ENCODE measurements at places on chromosomes 5 and 9.

- no peak for DNase-seq
Measured at GRCh38 chr5:138029944-138030343, 2.9 kb downstream of the FAM13B start.

DNA sequence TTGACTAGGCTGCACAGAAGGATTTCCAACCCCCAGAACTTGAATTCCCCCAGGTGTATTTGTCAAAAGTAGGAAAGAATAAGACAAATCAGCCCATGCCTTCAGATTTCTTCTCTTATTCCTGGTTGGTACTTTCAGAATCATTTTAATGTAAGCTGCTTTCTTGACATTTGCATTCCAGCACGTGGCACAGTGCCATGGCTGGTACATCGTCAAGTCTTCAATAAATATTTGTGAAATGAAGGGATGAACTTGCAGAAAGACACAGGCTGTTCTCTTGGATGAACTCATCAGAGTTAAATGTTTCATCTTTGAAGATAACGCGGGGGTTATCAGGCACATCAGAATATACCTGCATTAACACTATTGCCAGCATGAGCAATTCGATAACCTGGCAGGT lies 14.5 kb downstream of the KCNIP1 start:
- DNase-seq = no peak

DNA sequence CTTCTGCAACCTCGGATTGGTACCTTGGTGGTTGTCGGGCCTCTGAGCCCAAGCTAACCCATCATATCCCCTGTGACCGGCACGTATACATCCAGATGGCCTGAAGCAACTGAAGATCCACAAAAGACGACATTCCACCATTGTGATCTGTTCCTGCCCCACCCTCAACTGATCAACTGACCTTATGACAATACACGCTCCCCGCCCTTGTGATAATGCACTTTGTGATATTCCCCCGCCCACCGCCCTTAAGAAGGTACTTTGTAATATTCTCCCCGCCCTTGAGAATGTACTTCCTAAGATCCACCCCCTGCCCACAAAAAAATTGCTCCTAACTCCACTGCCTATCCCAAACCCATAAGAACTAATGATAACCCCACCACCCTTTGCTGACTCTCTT lies 16.5 kb upstream of the TOR1B start:
- DNase-seq = no peak

- DNase-seq = no peak
Measured at GRCh38 chr9:35771943-35772342, 17.9 kb upstream of the MSMP start.

- no peak for DNase-seq
Measured at GRCh38 chr5:136200761-136201160, 7.8 kb upstream of the SMIM32 start.

DNA sequence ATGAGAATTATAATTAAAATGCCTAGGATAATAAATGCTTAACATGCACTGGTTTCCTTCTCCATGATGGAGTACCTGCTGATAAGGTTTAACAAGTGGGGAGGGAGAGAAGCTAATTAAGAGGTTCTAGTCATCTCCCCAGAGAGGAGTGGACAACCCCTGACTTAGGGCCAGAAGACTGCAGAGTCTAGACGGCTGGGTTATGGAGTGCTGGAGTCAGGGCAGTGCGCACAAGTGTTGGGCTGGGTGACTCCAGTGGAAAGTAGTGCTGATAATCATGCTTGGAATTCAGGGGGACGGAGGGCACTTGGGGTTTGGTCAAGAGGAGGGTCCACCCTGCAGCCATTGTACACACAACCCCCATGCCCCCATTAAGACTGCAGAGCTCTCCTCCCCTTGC lies 32.8 kb upstream of the TGFBI start:
- no peak for DNase-seq

DNA sequence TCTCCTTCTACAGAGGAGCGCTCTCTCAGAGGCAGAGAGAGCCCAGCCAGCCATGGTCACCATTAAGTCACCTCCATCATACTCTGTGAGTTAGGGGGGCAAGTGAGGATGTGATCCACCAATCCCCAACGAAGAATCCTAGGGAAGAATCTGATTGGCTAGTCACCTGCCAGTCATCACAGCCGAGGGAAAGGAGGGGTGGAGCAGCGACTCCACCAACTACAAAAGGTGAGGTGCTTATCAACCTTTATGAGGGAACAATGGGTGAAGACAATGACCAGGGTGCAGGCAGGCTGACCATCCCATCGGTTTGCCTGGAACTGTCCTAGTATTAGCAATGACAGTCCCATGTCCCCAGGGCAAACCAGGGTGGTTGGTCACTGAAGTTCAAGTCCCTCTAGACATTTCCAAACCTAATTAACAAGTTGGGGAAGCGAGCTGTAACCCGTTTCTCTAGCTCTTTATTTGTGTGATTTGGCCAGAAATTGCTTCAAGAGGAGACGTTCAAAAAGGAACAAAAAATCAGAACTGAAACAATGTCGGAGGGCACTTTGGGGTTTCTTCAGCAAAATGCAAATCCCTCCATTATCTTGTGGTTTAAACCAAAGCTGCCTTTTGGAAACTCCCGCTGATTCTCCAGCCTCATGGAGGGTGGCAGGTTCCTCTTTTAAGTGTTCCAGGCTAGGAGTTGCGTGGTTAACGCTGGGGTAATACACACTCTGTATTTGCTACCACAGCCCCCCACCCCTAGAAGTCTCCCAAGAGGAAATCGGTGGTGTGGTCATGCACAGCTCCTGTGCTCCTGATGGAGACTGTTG lies 18.8 kb upstream of the FCN1 start:
- DNase-seq = peak; percentile 38

- DNase-seq = no peak
Measured at GRCh38 chr5:64213531-64213930, 47.9 kb downstream of the RNF180 start.

DNA sequence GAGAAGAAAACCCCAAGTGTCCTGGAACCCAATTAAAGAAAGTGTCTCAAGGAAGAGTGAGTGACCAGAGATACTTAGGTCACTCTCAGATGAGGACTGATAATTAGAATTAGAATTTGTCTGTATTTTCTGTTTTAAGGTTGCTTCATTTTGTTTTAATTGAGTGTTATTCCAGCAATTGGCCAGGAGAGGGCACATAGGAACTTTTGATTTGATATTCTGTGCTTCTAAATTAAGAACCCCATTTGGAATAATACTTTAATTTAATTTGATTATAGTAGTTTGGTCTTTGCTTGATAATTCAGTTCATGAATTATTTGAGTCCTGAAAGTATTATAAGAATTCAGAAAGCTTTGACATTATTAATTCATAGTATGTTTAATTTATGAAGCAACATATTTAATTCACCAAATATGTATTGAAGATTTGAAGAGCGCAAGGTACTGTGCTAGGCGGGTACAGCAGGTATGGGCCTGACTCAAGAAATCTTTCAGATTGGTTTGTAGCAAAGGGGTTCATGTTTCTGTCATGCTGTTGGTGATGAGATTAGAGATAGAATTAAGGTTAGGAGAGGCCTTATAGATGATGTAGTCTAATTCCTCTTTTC lies 4.9 kb downstream of the MRPL22 start:
- DNase-seq = no peak

DNA sequence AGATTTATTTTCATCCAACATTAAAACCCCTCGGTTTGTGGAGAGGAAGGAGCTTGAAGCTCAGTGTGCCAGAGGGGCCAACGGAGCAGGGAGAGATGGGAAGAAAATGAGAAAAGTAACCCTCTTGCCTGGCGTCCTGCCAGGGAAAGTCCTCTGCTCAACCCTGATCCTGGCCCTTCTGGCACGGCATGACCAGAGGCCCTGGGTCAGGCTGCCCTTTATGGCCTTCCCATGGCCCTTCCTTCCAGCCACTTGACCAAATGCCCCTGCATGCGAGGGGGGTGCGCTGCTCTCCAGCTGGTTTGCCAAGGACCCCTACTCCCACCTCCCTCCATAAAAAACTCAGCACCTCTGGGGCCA lies 43.8 kb downstream of the SPRY4 start:
- peak; percentile 53 for DNase-seq

DNA sequence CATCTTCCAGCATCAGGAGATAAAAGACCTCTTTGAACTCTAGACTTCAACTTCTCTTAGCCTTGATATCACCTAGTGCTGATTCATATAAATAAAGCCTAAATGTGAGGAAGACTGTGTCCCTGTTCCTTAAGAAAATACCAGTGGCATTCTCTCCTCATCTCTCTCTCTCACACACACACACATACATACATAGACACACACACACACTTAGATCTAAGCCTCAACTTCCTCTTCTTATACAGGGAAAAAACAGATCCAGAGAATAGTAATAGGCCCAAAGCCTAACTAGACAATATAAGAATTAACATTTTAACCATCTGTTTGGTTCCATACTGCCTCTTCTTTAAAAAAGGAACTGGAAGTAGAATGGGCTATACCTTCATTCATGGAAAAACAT lies 195.3 kb upstream of the NR4A3 start:
- DNase-seq = no peak

DNA sequence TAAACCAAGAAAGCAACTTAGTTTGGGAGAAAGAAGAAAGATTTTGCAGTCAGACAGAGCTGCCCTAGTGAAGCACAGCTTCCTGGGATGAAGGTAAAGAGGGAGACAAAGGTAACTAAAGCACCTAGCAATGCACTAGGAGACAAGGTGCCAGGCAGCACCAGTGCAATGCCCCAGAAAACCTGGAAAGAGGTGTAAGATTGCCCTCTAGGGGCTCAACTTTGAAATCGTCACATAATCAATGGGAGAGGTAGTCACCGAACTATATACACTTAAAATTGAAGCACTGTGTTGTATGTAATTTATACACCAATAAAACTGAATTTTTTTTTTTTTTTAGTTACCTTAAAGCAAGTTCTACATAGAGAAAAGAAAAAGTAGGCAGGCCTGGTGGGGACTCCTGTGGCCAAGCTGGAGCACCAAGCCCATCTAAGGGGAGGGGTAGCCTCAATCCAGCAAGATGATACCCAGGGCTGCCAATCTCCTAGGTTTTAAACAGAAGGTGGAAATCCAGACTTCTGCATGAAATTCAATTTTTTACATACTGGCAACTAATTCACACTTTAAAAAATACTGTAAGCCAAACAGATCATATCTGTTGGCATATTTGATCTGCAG lies 48.2 kb downstream of the CDK5RAP2 start:
- no peak for DNase-seq

DNA sequence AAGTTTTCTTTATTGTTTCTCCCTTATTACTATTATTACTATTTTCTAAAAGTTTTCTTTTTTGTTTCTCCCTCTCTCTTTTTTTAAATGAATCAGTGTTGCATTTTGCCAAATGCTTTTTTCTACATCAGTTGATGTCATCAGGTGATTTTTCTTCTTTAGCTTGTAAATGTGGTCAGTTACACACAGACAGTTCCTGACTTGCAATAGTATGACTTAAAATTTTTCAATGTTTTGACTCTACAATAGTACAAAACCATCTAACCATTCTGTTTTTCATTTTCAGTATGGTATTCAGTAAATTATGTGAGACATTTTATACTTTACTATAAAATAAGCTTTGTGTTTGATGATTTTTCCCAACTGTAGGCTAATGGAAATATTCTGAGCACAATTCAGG lies 443.0 kb downstream of the GADD45G start:
- no peak for DNase-seq

DNA sequence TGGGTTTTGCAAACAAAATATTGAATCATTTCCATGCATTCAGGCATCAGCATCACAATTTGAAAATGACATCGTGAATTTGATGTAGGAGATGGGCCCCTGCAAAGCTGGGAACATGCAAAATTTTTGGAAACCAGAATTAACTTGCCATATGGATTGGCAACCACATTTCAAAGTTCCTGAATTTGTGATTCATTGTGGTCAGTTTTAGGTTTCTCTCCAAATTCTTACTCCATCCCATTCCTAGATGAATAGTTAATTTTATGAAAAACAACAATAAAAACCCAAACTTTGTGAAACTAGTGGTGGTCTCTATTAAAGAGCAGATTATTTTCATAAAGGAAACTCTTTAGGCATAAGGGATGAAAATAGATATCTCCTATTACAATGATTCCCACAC lies 107.8 kb upstream of the SLIT3 start:
- no peak for DNase-seq

DNA sequence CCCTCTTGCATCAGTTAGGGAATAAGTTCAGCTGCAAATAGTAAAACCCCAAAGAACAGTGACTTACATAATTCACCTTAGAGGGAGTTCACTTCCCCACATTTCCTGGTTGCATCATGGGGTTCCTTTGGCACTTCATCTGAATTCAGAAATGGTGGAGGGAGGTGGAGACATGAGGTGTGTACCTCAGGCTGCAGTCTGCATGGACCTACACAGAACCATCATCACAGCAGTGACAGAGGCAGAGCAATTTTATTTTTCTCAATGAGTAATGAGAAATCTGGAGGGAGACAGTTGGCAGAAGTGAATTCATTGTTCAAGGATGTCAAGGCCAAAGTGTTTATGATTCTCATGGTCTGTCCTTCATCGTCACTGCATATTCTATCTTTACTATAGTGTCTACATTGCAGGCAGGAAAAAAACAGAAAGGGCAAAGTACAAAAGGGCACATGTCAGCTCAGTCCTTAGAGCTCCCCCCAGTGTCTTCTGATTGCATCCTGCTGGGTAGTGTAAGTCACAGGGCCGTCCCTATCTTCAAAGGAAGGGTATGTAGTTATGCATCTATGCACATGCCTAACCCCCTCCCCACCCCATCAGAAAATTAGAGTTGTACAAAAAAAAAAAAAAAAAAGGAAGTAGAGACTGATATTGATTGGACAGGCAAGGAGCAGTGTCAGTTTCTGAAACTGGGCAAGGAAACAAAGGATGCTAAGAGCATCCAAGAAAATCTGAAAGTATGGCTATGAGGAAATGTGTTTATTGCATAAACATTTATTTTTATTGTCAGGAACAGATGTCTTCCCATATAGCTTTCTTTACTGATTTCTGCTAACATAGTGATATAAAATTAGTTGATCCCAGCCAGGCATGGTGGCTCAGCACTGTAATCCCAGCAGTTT lies 132.7 kb upstream of the APC start:
- no peak for DNase-seq

- DNase-seq = no peak
Measured at GRCh38 chr5:171157276-171157675, 151.8 kb upstream of the TLX3 start.

DNA sequence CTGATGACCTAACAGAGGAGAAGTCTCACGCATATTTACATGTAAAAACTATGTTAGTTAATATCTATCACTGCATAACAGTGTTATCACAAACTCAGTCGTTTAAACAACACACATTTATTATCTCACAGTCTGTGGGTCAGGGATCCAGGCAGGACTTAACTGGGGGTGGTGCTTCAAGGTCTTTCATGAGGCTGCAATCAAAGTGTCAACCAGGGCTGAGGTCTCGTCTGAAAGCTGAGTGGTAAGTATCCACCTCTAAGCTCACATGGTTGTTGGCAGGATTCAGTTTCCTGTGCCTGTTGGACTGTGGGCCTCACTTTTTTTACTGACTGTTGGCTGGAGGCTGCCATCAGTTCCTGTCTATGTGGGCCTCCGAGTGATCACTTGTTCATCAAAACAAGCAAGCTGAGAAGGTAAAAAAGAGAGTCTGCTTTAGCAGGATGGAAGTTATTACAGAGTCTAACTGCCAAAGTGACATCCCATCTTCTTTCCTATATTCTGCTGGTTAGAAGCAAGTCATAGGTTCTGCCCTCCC lies 188.6 kb downstream of the CARTPT start:
- DNase-seq = no peak

- no peak for DNase-seq
Measured at GRCh38 chr5:127216898-127217675, 73.5 kb upstream of the MEGF10 start.
